RKO (cell line): ENCODE measurements at places on chromosomes 13 and 19.

DNA sequence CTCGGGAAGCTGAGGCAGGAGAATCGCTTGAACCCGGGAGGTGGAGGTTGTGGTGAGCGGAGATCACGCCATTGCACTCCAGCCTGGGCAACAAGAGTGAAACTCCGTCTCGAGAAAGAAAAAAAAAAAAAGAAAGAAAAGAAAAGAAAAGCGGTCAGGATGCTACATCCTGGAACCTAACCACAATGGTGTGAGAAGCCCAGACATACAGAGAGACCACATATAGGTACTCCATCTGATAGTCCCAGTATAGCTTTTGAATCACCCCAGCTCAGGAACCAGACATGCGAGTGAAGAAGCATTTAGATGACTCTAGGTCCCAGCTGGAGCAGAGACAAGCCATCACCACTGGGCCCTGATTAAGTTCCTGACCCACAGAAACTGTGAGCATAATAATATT, 3.2 kb downstream of the IFNL1 start:
- no peak for DNase-seq

DNA sequence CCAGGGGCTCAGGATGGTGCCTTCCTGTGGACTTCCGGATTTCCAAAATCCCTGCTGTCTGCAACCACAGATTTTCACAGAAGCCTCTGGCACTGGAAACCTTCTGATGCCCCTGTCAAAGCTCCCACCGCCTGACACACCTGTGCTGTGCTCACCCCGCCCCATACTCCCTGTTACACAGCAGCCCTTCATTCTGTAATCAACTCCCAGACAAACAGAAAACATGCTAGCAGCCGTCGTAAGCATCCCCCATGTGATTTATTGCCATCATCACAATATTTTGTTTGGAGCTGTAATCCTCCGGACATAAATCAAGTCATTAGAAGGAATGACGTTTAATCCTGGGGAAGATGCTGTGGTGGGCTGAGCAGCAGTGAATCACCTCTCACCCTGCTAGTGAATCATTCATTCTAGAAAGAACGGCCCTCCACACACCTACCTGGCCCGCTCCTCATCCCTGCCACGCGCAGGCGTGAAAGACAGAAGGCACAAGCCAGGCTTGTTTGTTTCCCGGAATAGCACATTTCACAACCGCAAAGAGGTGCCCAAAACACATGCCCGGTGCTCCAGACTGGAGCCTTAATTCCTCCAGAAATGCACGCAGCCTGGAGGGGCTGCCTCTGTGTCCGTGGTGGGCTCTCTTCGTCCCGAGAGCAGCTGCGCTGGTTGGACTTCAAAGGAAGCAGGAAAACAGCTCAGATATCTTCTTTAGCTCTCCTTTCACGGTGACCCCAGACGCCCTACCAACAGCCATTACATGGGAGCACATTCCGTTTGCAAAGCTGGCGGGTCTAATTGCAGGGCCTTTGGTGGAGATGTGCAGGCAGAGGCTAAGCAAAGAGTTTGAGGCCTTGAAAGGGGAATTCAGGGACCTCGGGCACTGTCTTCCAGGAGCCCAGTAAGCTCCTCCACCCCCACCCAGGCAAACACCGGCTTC, 41.3 kb upstream of the KCTD15 start:
- no peak for DNase-seq

DNA sequence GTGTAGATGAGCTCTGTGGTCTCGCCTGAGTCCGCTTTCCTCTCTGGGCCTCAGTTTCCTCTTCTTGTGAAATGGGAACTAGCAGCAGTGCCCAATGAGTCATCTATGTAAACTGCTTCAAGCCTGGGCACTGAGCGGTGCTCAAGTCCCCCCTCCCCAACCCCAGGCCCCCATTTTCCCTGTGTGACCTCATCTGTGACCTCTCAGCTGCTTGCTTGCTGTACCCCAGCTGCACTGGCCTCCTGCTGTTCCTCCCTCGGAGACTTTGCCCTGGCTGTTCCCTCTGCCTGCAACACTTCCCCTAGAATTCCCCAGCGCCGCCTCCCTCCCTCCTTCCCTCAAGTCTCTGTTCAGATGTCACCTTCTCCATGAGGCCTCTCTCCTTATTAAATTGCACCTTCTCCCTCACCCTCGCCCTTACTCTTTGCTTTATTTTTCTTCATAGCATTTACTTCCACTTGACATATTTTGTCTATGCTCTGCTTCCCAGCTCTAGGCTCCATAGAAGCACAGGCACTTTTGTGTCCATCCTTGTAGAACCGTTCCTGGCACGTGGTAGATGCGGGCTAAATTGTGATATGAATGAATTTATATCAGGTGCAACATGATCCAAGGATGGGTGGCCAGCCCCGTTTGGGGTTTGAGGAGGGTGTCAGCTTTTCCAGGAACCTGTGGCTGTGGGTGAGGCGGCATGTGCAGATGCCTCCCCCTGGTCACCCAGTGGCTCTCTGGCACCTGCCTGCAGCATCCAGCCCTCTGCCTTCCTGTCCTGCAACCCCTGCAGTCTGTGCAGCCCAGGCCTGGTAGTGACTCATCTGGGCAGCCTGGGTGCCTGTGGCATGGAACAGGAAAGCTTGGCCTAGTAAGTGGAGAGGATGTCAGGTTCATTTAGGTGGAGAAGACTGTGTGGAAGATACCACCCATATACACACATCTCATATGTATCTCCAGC, 26.3 kb downstream of the SIPA1L3 start:
- no peak for DNase-seq

- DNase-seq, result no peak
These were observed 225.3 kb downstream of the NHLRC3 start for GRCh38 chr13:39263531-39263930.

GRCh38 chr13:38824342-38824741, 137.5 kb downstream of the FREM2 start:
- DNase-seq, result no peak

DNA sequence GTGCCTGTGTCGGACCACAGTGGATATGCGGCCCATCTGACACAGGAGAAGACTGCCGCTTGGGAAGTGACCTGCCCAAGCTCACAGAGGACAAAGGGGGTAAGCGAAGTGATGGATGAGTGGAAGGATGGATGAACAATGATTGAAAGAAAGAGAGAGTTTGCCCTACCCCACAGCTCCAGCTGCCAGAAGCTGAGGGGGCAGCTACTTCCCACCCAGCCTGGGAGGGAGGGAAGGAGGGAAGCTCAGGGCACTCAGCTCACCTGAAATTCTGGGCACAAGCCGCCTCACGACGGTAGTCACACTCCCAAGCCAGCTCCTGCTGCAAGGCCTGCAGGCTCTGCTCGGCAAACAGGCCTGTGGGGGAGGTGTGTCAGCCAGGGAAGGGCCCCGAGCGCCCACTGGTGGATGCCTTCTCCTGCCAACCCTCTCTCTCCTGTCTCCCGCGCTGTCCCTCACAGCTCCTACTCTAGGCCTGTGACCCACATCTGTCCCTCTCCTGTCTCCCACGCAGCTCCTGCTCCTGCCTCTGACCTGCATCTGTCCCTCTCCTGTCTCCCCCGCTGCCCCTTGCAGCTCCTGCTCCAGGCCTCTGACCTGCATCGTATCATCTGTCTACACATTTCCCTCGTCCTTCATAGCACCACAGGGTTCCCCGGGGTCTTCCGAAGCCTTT, 12.0 kb upstream of the NUMBL start:
- no peak for DNase-seq
